ENCODE measurements at places on chromosomes 16 and 17.

DNA sequence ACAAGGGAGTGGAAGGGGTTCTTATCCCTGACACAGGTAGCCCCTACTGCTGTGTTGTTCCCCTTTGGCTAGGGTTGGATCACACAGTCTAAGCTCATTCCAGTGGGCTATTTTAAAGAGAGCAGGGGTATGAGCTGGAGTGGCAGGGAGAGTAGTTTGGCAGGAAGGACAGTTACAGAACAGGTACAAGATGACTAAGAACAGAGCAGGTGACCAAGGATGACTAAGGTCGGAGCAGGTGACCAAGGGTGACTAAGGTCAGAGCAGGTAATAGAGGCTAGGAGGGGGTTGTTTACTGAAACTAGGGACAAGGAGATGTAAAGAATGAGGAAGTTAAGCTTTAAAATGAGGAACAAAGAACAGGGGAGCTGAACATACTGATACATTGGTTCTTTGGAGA lies 58.8 kb downstream of the UTP18 start:
- DNase-seq, result no peak

GRCh38 chr16:24119807-24120206 lies 136.3 kb upstream of the CACNG3 start:
- no peak for DNase-seq

- DNase-seq, result no peak
These were observed 12.2 kb downstream of the CMC2 start for GRCh38 chr16:80994451-80994850.

DNA sequence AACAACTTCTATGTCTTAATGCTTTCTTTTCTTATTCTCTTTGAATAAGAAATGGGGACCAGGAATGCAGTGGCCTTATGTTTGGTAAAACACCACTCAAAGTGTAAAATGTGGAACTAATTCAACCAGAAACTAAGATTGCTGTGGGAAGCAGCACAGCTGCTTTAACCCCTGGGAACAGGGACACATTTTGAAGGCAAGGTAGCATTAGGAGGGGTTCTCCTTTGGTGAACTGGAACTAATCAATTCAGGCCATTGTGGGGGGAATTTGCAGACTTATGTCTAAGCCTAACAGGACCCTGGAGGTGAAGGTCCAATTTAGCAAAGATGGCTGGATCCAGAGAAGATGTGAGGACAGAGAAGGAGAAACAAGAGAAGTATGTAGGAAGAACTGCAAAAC lies 256.1 kb downstream of the ZFHX3 start:
- DNase-seq, result no peak

GRCh38 chr16:85473323-85473722 lies 139.8 kb upstream of the GSE1 start:
- DNase-seq, result no peak

DNA sequence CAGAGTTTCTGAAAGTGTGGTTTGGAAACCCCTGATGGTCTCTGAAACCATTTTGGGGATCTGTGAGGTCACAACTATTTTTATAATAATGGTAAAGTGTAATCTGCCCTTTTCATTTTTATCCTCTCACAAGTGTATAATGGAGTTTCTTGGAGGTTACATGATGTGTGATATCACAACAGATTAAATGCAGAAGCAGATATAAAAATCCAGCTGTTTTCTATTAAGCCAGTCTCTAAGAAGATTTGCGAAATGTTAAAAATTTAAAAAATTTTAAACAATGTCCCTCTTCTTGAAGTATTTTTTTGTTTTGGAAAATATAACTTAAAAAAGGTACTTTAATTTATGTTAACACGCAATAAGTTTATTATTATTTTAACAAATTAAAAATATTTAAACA lies 48.7 kb downstream of the RPGRIP1L start:
- no peak for DNase-seq

- DNase-seq, result no peak
These were observed 240.3 kb upstream of the IRX3 start for GRCh38 chr16:54526916-54527315.

GRCh38 chr17:48483004-48483403 lies 47.8 kb downstream of the HOXB1 start:
- DNase-seq, result no peak

- DNase-seq, result no peak
These were observed 19.4 kb upstream of the PLLP start for GRCh38 chr16:57303910-57304168.

DNA sequence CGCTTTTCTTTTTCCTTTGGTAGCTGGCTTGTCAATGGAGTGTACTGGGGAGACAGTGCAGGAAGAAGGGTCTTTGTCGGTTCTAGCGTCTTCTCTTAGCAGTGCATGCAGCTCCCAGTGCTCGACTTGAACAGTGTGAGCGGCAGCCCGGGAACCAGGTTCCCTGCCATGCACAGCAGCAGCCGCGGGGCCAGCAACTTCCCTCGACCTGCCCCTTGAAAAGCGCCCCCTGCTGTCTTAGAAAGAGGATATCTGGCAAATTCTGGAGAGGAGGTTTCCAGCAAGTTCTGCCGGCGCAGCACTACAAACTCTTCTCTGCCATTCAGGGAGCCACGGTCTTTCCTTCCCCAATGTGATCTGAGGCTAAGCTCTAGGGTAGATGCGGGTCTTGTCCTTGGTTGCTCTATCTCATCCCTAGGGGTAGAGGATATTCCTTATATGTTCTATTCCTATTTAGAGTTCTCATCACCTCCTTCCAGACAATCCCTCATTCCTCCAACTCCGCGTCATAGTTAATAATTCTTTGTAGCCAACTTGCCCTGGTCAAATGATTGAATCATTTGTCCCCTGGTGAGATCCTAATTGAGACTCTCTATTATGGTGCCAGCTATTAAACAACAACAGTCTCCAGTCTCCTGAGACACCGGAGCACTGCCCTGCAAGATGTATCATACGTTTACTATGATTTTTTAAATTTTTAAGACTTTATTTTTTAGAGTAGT lies 451.3 kb downstream of the PMP22 start:
- DNase-seq, result no peak

- no peak for DNase-seq
These were observed at the start of gene SLFN12 for GRCh38 chr17:35432176-35433074. TSS of gene SLFN12 (minus strand) at chr17:35432500. CDS start at chr17:35423028, 9,472 bp downstream.

DNA sequence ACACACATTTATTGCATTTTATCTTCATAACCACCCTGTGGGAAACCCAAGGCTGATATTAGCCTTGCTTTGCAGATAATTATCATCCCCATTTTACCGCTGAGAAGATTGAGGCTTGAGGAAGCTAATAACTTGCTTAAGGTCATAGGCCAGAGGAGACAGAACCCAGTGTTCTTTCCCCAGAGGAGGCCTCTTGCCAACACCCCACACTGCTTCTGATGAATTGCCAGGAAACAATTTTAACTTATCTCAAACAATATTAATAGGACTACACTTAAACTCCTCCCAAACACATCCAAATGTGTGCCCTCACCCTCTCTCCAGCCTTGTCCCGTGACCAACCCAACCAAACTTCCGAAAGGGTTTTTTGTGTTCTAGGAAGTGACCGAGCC lies 2.1 kb upstream of the SPG7 start:
- no peak for DNase-seq

DNA sequence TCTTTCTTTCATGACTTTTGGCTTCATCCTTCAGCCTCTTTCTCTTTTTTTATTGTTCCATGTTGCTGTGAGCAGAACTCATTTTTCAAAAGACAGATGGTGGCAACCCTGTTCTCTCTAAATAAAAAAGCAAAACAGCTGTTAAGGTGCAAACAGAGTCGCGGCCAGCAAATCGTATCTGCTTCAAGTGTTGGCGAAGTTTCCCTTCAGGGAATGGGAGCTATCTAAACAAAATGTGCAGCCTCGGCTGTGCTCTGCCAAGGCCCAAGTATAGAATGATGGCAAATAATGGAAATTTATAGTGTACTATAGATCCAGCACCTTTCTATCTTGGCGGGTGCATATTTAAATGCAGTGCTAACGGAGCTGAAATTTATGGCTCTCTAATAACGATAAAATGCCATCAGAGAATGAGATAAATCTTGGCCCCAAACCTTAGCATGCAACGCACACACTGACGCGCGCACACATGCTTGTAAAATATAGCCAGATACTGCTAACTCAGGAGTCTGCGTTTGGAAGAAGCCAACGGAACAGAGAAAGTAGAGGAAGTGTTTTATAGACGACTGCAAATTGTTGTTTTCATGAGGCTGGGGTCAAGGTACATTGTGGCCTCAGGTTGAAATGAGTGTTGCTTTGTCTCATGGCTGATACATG lies 315.5 kb upstream of the RBFOX1 start:
- DNase-seq, result no peak

GRCh38 chr17:56902348-56902747 lies 11.5 kb downstream of the TRIM25 start:
- DNase-seq, result no peak

- DNase-seq, result no peak
These were observed 531.2 kb downstream of the KIF2B start for GRCh38 chr17:54353789-54354525.

DNA sequence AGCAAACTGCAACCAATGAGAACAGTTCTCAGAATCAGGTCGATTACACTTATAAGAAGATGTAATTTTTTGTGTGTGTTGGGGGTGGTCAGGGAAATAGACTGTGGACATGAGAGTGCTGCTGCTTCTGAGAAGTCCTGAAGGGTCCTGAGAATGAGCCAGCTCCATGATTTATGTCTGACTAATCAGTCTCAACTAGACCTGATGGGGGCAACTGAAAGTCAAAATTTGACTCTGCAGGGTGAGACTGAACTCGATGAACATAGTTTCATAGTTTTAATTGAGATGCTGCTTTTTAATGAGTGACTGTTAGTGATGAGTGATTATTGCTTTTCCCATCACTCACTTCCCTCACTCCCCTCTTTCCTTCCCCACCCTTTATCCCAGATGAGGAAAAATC lies 37.3 kb downstream of the SMARCE1 start:
- no peak for DNase-seq

DNA sequence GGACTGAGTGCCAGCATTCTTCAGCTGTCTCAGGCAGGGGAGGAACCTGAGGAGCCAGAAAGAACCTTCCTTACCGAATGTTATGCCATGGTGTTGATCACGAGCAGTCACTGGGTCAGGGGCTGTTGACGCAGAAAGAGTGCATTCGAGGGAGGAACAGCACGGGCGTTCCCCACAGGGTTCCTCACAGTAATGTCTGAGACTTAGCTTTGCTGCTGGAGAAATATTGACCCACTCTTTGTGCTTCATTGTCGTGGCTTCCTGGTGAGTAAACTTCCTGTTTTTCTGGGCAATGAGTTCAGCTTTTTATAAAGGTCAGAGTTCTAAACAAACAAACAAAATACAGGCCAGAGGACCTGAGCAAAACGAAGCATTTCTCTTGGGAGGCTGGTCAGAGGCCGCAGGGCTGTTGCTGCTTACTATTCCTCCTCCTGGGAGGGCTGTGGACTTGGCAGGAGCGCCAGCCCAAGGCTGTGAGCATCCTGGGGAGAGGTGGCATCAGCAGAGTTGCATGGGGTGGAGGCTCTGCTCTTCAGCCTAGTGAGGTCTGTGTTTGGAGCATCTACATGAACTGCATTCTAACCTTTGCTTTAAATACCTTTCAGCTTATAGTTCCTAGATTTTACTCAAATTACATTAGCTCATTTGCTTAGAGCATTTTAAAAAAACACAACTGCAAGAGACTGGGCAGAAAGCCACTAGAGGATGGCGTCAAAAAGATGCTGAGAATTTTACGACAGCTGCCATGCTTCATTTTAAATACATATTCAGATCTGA lies 143.1 kb upstream of the CACNG5 start:
- no peak for DNase-seq

DNA sequence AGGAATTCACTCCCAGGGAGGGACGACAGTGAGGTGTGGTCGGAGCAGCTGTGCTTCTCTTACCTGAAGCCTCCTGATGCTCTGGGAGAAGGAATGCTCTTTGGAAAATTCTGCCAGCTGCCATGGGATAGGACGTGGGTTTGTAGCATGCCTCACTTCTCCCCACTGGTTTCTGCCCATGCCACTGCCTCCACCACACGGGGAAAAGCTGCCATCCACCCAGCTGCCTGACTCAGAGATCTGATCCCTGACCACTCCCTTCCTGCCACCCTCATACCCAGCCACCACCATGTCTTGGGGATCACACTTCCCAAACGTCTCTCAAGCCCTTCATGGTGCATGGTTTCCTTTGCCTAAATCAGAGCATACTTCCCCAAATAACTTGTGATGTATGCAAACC lies 80.0 kb downstream of the CPPED1 start:
- no peak for DNase-seq

DNA sequence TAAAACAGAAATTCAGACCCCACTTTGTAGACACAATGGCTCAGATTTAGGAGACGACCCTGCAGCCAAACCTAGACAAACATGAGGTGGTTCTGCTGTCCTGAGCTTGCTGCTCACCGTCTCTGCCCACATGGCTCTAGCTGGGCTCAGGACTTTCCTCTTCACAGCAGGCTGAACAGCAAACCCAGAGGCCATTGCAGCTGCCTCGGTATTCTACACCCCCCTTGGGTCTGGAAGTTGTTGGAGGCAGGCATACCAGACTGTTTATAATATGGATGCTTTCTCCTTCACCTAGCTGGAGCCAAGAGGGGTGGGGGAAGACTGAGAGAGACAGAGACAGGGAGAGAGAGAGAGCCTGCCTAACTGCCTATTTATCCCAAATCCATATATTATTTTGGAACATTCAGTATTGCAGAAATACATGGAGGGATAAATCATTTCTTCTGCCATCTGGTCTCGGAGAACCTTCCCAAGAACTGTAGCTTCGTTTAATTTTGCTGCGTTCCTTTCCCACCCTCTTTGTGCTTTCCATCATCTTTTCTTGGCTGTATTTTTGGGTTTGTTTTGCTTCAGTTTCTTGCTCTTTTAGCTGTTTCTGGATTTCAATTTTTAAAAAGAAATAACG lies 628.2 kb upstream of the RBFOX1 start:
- no peak for DNase-seq

- DNase-seq, result no peak
These were observed 5.1 kb upstream of the HOXB2 start for GRCh38 chr17:48549914-48550501.

DNA sequence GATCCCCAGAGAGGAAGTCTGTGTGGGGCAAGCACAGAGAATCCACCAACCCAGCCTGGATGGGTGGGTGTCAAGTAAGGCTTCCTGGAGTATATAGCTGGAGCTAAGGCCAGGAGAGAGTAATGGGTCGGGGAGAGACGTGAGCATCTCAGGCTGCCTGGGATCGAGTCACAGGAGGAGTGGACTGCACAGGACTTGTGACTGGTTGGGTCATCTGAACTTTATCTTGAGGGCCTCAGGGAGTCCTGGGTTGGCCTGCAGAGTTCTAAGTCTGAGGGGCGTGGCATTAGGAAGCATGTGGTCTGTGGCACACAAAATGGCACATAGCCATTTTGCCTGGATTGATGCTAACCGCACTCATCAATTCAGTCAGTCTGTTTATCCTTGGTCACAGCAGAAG lies 1.5 kb downstream of the PLA2G15 start:
- DNase-seq, result no peak

- no peak for DNase-seq
These were observed 19.6 kb downstream of the KATNB1 start for GRCh38 chr16:57755061-57755684.
